Stimulated activated CD8-positive, alpha-beta memory T cell treated with anti-CD3 and anti-CD28 coated beads, Interleukin-15, amount 100 ng/mL, for 4 hours (primary cell): ENCODE measurements at places on chromosomes 16 and 17.

GRCh38 chr17:52143542-52143941 lies 15.0 kb downstream of the CA10 start:
- no peak for DNase-seq

DNA sequence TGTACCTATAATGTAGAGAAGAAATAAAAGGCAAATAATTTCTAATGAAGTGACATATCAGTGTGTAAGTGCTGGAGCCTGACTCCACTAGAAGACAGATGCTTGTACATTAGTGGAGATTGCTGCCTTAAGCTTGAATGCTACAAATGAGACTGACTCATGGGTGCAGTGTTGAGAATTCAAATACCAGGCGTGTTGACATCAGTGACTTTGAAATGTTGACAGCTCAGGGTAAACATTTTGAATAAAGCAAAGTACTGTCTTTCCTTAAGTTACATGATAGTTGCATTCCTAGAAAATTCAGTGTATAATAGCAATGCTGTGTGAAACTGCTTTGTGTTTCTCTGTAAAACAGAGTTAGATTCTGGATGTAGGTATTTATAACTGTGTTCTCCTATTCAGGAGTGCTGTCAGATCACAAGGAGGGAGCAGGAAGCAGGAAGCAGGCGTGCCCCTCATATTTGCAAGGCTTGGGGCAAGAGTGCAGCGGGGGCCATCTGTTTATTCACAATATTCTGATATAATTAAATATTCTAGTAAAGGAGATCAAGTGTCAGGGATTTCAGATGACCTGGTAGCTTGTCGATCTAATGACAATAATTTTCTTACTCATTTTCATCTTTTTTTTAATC lies 119.0 kb downstream of the SPECC1 start:
- no peak for DNase-seq

DNA sequence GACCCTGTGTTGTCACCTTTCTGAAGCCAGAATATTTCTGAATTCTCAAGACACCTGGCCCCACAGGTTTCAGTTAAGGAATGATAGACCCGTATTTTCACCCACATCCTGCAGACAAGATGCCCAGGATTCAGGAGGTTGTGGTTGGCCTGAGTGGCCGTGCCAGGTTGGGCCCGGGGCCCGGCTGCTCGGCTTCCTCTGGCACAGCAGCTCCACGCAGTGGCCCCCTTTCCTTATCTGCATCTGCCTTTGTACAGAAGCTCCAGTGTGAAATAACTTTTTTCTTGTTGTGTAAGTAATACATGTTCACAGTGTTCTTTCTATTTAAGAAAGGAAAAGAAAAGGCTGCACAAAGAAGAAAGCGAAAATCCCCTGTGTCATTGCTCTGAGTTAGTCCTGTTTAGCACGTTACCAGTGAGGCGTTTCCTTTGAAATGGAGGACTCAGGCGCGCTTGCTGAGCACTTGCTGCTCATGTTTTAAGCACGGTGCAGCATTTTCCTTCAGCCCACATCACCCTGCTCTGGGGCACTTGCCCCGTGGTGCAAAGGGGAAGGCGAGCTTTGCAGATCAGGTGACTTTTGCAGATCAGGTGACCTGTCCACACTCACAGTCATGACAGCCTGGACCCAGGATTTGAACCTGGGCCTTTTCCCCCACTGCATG lies 12.8 kb downstream of the ZC3H18 start:
- no peak for DNase-seq

GRCh38 chr17:34249061-34249460 lies 6.0 kb upstream of the CCL2 start:
- no peak for DNase-seq

DNA sequence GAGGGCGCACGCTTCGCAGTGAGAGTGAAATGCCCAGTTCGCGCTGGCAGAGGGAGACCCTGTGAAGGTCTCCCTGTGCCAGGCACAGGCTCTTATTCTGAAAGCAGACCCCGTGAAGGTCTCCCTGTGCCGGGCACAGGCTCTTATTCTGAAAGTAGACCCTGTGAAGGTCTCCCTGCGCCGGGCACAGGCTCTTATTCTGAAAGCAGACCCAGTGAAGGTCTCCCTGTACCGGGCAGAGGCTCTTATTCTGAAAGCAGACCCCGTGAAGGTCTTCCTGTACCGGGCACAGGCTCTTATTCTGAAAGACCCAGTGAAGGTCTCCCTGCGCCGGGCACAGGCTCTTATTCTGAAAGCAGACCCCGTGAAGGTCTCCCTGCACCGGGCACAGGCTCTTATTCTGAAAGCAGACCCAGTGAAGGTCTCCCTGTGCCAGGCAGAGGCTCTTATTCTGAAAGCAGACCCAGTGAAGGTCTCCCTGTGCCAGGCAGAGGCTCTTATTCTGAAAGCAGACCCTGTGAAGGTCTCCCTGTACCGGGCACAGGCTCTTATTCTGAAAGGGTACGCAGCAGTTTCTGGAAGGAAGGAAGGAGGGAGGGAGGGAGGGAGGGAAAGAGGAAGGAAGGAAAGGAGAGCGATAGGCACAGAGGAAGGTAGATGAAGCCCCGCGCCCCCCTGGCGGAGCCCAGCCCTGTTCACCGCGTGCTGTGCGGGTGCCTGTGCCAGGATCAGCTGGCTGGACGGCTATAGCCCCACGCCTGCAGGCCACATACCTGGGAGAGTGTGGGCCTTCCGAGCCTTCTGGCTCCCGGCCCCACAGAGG lies 55.3 kb downstream of the WDR45B start:
- DNase-seq: peak; percentile 22

DNA sequence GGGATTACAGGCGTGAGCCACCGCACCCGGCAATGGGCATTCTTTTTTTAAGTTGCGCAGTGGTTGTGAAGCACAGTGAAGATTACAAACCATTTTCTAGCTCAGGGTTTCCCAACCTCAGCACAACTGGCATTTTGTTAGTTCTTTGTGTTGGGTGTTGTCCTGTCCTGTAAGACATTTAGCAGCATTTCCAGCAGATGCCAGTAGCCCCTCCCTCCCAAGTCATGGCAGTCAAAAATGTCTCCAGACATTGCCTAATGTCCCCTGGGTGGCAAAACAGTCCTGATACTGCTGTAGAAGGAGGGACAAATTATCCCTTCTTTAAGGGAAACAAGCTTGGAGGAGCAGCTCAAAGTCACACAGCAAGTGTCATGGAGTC lies 15.6 kb downstream of the PLK1 start:
- no peak for DNase-seq

DNA sequence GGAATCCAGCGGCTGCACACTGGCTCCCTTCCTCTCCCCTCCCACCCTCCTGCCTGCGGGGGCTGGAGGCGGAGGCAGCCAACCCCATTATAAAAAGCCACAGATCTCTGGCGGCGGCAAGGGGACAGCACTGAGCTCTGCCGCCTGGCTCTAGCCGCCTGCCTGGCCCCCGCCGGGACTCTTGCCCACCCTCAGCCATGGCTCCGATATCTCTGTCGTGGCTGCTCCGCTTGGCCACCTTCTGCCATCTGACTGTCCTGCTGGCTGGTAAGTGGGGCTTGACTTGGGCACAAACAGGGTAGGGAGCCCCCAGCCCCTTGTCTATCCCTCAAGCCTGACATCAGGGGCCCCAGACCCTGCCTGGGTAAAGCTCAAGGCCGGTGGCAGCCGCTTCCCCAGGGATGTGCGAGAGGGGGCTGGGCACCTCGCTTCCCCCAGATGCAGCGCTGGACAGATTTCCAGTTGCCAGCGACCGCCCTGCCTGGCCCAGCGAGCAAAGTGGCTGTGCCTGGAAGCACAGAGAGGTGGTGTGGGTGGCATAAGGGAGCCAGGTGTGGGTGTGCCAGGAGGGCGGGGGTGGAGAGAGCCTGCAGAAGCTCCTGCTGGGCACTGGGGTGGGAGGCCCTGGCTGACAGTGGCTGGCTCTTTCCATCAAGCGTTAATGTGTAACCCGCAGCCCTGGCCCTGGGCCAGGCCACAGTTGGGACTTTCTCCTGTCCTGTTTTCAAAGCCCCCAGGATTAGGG lies at the start of gene CX3CL1:
CX3CL1 (plus strand) TSS at position 119 of the 745 bp plus-strand sequence; CDS start at position 198, 79 bp downstream.
- DNase-seq: no peak
